Effector memory CD4-positive, alpha-beta T cell (primary cell): ENCODE measurements at places on chromosomes 1 and 21.

GRCh38 chr1:220222939-220223338 lies 49.3 kb downstream of the RAB3GAP2 start:
- DNase-seq, result no peak

DNA sequence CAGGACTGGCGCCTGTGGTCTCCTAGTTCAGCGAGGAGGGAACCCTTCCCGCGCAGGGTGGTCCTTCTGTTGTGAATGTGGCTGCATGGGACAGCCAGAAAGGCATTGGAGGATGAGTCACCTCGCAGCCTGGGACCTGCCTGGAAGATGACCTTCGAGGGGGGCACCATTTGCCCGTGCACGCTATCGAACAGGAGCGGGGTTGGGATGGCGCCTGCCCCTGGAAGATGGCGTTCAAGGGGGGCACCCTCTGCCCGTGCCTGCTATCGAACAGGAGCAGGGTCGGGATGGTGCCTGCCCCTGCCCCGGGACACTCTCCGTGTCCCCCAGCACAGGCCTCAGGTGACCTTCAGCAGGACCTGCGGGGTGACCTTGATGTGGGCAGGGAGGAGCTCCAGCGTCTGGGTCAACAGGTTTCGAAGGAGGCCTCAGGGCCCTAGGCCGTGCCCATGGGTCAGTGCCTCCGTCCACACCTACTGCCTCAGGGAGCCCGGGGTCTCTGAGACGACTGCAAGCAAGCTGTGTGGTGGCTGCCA lies 1.7 kb upstream of the ACTRT2 start:
- DNase-seq, result no peak

DNA sequence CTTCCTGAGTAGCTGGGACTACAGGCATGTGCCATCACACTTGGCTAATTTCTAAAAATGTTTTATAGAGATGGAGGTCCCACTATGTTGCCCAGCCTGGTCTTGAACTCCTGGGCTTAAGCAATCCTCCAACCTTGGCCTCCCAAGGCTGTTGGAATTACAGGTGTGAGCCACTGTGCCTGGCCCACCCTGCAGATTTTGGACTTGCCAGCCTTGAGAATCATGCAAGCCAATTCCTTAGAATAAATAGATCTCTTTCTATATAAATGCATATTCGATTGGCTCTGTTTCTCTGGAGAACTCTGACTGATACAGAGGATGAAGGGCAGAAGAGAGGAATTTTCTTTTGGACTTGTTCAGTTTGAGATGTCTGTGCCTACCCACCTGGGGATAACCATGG lies 6.7 kb downstream of the CLDN14 start:
- DNase-seq, result no peak

- DNase-seq, result no peak
These were observed 489.2 kb upstream of the C1orf87 start for GRCh38 chr1:60562740-60563139.

DNA sequence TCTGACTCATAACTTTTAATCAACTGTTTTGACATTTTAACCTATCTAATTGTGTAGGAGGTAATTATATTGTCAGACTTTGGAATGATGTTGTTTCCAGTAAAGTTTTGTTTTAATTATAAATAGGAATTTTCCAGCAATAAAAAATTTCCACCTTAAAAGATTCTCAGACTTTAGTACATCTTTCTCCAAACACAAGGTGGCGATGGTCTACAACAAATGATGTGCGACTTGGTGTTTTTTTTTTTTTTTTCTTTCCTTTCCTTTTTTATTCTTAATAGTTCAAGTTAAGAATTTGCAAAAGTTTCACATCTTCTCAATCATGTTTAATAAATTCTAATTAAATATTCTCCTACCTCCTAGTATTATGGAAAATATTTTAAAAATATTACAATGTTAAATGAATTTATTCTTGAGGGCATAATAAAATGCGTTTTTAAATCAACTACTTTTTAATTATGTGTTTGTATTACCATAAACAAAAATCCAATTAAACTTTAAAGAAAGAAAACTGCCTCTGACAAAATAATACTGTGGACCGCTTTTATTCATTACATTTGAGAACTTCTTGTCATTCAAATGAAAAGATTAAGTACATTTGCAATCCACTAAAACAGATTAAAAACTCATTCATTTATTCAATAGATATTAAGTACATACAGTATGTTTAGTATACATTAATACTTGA lies 4.4 kb upstream of the ADAMTS1 start:
- DNase-seq, result no peak

DNA sequence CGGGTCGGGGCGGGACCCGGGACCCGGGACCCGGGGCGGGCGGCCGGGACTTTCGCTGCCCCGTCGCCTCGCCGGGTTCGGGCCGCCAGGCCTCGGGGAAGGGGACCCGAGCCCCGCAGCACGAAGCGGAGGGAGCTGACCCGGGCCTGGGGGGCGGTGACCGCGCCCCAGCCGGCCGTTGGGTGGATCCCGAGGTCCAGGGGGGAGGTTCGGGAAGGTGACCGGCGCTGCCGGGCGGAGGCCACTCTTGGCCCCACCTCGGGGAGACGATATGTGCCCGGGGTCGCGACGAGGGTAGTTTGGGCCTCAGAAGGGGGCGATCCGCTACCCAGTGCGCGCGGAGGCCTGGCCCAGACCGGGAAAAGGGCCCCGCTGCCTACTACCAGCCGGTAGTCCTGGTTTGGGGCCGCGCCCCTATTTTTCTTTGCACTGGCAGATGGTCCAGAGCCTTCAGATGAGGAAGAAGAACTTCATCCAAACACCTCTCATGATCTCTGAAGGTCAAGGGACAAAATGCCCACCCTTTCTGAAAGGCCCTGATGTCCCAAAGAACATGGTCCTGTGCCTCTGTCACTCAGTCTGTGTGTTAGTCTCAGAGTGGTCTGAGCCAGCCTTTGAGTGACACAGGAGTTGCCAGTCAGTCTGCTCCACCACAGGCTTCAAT lies 766 bp downstream of the AGO4 start:
- DNase-seq, result no peak

DNA sequence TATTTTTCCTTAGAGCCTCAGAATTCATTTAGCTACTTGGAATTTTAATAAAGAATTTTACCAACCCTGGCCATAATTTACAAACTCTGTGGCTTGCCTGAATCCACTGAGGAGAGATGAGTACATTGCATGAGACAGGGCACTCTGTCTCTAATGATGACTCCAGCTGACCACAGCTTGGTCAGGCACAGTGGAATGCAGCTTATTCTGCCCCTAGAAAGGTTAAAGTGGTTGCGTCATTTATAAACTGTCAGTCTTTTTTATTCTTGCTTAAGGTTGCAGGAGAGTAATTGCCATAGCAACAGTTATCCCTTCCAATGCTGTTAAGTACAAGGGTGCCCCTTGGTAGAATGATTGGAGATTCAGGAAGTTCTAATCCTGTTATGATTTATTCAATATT lies 28.3 kb downstream of the PDE4B start:
- DNase-seq, result no peak

DNA sequence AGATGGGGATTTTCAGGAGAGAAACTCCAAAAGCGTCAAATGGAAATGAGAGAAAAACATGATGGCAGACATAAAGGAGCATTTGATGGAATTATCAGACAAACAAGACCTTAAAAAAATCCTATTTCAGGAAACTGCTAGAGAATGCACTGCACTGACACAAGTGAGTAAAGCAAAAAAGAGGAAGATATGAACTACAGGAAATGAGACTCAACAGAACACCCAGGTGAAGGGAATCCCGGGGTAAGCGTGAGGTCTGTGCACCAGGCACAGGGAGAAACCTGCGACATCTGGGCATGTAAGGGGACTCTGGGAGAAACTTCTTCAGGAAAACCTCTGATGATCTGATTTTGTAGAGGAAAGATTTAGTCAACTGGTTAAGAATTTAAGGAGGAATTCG lies 2.8 kb downstream of the TARBP1 start:
- DNase-seq, result no peak

DNA sequence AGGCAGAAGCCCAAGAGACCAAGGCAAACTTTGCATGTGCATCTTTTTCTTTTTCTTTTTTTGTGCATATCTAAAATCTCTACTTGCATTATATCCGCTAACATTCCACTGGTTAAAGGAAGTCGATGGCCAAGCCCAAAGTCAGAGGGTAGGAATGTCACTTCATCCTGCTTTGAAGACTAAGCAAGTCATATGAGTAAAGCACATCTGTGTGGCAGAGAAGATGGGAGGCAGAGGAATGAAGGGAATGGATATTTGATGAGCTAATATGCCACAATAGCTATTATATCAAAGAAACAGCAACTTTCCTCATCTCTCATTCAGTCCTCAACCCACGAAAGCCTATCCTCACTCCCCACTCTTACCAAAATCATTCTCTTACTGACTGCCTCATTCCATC lies 59.3 kb downstream of the RNF220 start:
- DNase-seq, result no peak

DNA sequence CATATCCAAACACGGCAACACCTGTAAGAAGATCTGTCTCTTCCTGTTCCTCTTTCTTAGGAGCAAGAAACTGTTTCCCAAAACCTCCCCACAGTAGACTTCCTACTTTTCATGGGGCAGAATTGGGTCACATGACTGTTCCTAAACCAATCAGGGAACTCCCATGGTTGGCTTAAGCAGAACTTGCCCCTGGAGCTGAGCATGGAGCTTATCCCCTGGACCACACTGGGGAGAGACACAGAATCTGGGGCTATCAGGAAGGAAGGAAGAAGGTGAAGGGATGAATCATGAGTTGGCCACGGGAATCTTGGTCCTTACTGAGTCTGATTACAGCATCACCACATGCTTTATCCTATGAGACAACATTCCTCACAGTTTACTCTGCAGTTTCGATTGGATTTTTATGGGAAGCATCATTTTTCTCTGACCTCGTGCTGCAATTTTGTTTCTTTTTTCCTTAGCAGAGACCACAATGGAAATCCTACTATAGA lies 81.8 kb downstream of the CDC7 start:
- no peak for DNase-seq

DNA sequence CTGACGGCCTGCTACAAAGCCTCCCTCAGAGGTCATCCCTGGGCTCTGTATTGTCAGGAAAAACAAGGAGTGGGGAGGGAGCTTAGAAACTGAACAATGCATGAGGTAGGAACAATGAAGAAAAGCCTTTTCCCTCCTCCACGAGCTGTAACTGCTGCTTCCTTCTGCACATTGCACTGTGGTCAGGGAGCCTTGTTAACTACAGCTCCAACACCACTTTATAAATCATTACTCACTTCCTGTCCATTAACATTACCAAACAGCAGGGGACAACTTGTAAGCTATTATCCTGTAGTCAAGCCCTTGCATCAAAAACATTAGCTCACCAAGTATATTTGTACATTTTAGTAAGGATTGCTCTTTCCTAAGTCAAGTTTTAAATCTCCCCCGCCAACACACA lies 336.0 kb upstream of the NR5A2 start:
- DNase-seq, result no peak

GRCh38 chr1:24450316-24450715 lies 34.7 kb downstream of the NIPAL3 start:
- no peak for DNase-seq

GRCh38 chr1:77170687-77171086 lies 48.5 kb downstream of the PIGK start:
- DNase-seq, result no peak

DNA sequence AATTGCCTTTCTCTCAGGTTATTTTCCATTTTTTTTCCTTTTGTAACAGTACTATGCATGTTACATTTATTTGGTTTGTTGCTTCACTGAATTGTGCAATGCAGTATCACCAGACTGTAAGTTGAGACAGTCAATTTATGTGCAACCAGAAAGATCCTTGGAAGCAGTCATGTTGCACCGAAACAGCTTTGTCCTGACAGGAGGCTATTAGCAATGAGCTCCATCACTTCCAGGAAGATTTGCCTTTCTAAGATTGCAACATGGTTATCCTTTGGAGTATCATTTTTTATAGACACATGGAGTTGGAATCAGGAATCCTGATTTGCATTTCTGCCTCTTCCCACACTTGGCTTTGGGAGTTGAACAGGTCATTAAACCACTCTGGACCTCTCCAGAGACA lies 84.5 kb upstream of the ST6GALNAC5 start:
- DNase-seq, result no peak

DNA sequence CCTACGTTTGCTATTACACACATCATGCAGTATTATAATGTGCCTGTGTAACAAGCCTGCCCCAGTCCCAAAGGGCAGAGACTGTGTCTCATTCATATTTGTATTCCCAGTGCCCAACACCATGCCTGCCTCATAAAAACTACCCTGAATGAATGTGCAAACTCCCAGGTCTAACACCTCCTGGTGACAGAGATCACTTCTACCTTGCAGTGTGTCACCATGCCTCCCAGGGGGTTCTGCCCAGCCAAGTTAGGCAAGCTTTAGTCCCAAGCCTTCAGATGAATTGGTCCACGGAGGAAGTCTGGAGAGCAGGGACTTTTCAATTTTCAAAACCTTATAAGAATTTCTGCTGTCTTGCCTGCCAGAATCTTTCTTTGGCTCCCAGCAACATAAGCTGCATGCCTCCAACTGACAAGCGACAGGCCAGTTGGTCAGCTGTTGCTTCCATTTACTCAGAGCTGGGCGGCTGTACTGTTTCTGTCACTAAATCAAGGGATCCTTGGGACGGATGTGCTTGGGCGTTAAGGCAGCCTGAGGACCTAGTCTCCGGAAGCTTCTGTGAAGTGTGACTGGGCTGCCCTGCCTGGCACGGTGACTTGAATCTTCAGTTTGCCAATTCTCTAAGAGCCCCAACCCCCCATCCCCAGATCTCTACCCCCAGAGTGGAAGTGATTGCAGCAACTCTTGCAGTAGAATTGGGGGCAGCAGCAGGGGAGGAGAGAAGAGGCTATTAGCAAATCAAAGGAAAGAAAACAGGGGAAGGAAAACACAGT lies 1.2 kb downstream of the RXRG start:
- DNase-seq, result no peak

GRCh38 chr1:64437453-64437852 lies 32.5 kb upstream of the CACHD1 start:
- no peak for DNase-seq

GRCh38 chr1:213008564-213008963 lies 7.1 kb downstream of the ANGEL2 start:
- no peak for DNase-seq

- DNase-seq, result no peak
These were observed 155.0 kb upstream of the EDN2 start for GRCh38 chr1:41639332-41639936.

GRCh38 chr1:20847611-20848080 lies 60.5 kb upstream of the HP1BP3 start:
- DNase-seq, result no peak

GRCh38 chr1:248886237-248886895 lies 19.7 kb upstream of the PGBD2 start:
- no peak for DNase-seq

GRCh38 chr1:44040418-44040817 lies 9.2 kb upstream of the SLC6A9 start:
- DNase-seq, result no peak

DNA sequence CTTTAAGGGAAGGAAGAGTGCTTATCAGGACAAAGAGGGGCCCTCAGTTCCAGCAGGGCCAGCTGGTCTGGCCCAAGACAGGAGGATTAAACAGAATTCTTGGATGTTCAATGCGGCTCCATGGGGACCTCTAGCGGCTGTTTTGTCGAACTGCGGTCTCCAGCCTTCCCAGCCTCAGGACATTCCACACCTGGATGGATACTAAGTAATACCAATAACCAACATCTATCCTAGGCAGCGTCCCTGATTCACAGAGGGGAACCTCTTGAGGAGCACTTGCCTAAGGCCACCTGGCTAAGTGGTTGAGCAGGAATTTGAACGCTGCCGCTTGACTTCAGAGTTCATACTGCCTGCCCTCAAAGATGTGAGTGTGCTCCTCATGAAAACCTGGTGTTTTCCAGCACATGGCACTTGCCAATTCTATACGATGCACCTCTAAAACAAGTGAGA lies 15.5 kb upstream of the CD247 start:
- no peak for DNase-seq

GRCh38 chr1:225694151-225694603 lies 41.3 kb upstream of the ENAH start:
- DNase-seq, result no peak
